CD4-positive, alpha-beta T cell treated with Interleukin-15 for 4 hours (primary cell): ENCODE measurements at places on chromosomes 2 and 18.

- no peak for DNase-seq
These were observed 14.6 kb downstream of the SLC4A3 start for GRCh38 chr2:219642069-219642454.

DNA sequence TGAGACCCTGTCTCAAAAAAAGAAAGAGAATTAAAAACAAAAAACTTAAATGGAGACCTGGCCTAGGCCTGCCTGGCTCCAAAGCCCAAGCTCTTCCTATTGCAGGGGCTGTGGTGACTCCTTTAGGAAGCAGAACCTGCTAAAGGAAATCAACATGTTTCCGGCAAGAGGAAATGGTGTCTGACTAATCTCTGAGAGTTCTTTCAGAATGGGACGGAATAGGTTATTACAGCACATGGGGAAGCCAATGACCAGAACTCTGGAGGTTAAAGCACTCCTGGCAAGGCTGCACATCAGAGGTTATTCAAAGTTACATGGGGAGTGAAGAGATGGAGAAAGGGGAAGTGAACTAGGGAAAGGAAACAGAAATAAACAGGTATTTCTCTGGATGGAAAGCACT, 21.4 kb downstream of the KIF3C start:
- DNase-seq, result peak; percentile 7

GRCh38 chr18:9608298-9608697, 6.1 kb downstream of the PPP4R1 start:
- no peak for DNase-seq

GRCh38 chr2:3483227-3483985, 35.9 kb downstream of the ADI1 start:
- DNase-seq, result peak; percentile 52

DNA sequence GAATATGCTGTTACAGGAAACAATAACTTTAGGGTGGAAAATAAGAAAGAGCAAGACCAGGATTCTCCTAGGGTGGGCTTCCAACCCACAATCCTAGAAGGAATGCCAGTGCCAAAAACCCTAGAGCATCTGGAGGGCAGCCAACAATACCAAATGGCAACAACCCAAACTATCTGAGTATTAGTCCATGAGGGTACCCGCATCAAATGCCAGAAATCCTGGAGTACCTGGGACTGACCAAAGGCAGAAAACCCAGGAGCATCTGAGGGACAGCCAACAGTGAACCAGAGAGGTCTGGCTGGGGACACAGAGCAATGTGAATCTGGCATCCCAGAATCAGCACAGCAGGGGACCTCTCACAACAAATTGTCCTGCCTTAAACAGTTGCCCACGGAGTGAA, 126.3 kb downstream of the SCG2 start:
- no peak for DNase-seq

DNA sequence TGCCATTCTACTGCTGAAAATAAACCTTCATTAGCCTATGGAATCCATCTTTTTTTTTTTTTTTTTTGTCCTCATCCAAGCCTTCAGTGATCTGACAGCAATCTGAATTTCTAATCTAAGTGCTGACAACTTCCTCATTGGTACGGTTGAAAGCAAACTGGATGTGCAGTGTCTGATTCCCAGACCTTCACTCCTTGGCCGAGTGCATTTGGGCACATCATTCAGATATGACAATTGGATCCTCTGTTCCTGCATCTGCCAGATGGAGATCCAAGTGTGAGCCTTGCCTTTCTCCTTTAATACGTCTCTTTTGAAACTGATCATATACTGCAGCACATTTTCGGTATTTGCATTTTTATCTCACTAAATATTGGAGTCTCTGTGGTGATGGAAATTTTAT, 713.1 kb downstream of the DCDC2C start:
- no peak for DNase-seq

GRCh38 chr2:98846041-98846440, 90.0 kb downstream of the CRACDL start:
- no peak for DNase-seq

DNA sequence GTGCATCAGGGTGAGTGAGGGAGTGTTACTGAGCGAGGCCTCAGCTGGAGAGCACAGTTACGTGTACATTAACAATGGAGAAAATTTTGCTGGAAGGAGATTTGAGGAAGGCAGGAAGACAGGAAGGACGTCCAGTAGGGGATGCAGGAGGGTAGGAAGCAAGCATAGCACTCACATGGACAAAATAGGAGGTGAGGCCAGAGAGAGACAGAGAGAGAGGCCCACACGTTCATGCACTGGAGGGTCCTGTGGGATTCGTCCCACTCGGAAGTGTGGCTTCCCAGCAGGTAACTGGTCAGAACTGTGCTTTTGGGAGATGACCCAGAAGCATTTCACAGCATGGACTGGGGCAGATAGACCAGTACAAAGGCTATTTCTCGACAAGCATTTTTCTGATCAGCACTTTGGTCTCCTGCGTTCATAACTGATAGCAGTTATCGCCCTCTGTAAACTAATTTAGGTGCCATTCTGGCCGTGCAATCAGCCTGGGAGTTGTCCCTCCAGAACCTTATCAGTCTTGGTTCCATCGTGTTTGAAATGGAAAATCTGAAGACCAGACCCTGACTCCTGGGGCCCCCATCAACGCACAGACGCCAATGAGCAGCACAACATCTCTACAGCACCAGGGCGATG, 5.7 kb downstream of the LCT start:
- no peak for DNase-seq

GRCh38 chr2:101993772-101994171, 2.0 kb downstream of the IL1R2 start:
- no peak for DNase-seq

- peak; percentile 12 for DNase-seq
These were observed 73.7 kb upstream of the DNAJC10 start for GRCh38 chr2:182642328-182642727.

GRCh38 chr2:32496662-32497061, 131.2 kb upstream of the TTC27 start:
- DNase-seq, result no peak

- DNase-seq, result no peak
These were observed 18.9 kb upstream of the DPP4 start for GRCh38 chr2:162092658-162093556.

GRCh38 chr2:178923546-178923945, 116.3 kb upstream of the TTN start:
- no peak for DNase-seq

DNA sequence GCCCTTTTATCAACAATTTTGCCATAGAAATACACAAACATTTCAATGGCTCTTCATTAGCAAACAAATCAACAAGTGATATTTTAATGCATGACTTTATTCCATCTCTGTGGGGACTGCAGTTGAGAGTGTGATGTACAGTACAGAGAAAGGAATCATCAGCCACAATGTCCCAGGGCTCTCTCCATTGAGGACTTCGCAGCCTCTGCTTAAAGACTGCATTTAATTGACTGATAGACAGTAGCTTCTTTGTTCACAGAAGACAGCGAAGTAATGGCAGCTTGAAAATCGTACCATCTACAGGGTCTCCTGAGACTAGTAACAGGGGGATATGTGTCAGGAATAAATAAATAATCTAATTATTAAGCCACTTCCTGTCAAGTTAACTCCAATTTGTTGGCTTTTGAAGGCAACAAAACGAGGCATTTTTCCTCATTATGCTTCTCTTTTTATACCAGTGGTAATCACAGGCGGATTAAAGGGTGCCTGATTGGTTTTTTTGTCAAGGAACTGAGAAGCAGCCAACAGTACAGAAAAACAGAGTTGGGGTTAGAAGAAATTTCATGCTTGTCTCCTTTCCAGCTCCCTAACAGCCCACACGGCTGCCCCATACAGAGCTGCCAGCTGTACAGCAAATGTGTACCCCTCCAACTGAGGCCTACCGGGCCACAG, 164.3 kb downstream of the ZNF521 start:
- no peak for DNase-seq

DNA sequence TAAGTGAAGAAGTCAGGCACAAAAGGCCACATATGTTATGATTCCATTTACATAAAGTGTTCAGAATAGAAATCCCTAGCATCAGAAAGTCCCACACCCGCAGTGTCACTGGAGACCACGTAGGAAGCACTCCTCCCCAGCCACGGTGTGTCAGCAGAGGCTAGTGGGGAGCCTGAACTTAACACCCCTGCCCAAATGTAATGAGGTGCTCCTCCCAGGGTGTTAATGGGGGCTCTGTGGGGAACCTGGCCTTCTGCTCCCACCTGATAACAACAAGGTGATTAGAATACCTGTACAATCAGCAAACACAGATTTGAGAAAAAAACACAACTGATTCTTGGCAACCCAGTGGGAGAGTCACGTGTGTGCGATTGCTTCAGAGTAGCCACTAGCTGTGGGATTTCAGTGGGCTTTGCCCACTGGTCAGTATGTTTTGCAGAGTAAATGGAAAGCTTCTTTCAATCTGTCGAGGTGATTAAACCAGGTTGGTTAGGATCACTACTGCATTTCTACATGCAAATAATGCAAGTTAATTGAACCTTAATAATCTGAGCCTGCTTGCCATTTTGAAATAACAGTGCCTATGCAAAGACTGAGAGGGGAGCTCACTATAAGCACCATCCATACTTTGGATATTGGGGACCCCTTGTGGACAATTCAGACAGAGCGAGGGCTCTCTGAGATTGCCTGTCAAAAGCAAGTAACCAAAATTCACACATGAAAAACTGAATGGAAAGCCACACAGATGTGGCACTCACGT, 20.6 kb upstream of the ATRAID start:
- DNase-seq, result peak; percentile 50

- no peak for DNase-seq
These were observed 418.9 kb upstream of the POU3F3 start for GRCh38 chr2:104434966-104435365.

GRCh38 chr2:68156419-68156818, 1.3 kb upstream of the PNO1 start:
- DNase-seq, result no peak

GRCh38 chr2:105405291-105405690, 6.4 kb upstream of the FHL2 start:
- DNase-seq, result no peak

DNA sequence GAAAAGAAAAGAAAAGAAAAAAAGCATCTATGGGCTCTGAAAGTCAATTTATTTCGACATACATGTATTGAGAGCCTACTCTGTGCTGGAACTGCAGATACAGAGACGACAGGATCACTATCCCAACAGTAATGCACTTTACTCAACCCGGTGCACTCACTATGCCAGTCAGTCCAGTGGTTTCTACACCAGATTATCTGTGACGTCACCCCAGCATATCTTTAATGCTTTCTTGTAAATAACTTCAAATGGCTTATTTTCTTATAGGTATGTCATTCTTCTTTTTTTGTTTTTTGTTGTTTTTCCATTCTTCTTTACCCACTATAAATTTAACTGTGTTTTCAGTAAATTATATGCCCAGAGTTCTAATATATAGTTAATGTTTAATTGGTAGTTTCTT, 800.0 kb upstream of the FANCL start:
- no peak for DNase-seq
